NCI-H1436 treated with DMSO at 0.1 percent for 48 hours (cell line): ENCODE measurements at places on chromosomes 12 and 14.
A peak's percentile ranks its signal among the peaks of the same experiment; 100 is the strongest.

DNA sequence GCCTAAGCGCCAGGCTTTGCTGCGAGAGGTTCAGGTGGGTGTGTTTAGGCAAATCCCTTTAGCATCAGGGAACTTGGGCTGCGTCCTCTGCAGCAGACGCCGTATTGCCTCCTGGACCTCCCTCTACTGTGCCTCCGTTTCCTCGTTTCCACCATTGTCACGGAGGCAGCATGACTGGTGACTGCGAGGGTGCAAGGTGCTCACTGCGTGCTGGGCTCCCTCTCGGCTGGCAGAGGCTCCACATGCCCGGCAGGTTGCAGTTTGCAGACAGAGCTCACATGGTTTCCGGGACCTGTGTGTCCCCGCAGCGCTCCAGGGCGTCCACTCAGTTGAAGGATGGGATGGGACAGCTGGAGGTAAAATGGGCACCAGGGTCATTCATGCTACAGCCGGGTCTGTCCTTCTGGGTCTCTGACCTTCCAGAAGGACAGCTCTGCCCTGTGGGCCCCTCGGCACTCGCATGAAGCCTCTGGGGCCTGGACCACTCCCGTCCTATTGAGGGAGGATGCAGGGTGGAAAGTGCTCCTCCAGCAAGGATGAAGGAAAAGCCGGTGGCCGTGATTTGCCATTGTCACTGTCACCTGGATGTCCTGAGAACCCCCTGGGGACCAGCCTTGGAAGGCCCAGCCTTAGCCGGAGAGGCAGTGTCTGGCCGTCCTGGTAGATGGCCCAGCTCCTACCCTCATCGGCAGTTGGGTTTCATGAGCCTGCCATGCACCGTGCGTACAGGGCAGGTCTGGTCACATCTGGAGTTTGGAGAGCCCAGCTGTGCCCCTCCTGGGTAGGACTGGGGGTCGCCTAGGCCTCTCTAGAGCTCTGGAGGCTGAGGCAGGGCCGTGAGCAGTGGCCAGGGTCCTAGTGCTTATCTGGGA lies 146.5 kb downstream of the KIF26A start:
- no peak for DNase-seq

GRCh38 chr14:68389943-68390342 lies 402.9 kb downstream of the ZFP36L1 start:
- DNase-seq = no peak

- DNase-seq = no peak
Observed at GRCh38 chr12:89390802-89391673, 38.7 kb upstream of the DUSP6 start.

DNA sequence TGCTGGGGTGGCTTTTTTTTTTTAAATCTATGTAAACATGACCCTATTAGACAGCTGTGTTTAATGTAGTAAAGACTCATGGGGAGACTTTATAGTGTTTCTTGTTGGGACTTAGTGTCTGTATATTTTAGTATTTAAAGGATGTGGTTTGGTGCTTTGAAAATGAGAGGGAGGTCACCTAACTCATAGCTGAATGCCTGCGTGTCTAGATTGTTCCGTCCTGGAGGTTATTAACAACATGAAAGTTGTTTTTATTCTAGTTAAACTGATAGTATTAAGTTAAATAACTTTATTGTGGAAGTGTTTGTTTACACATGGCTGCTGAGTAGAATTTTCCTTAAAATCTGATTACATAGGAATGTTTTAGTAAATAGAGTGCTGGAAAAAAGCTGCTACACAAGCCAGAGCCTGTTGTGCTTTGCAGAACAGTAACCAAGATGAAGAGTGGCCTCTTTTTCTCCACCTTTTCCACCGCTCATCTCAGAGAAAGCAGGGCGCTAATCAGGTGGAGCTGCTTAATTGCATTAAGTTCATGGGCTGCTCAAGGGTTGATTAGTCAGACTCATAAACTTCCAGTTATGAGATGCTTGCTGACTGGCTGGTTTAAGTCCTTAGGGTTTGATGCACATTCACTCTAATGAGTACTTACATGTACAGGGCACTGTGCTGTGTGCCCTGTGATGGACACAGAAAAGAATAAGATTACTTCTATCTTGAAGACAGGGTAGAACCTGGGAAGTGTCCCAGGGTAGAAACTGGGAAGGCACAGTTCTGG lies 62.7 kb downstream of the FBXO34 start:
- DNase-seq = no peak

- DNase-seq = no peak
Observed at GRCh38 chr12:75819512-75819911, 212.1 kb downstream of the PHLDA1 start.

GRCh38 chr12:131001493-131001892 lies 47.8 kb downstream of the ADGRD1 start:
- no peak for DNase-seq

- no peak for DNase-seq
Observed at GRCh38 chr14:61625165-61625564, 70.1 kb upstream of the HIF1A start.

GRCh38 chr12:22029491-22029890 lies 16.5 kb upstream of the CMAS start:
- DNase-seq = no peak

GRCh38 chr12:49261721-49262120 lies 3.2 kb upstream of the TUBA1C start:
- DNase-seq = no peak

GRCh38 chr12:15629108-15629507 lies 160.1 kb downstream of the EPS8 start:
- DNase-seq = no peak

DNA sequence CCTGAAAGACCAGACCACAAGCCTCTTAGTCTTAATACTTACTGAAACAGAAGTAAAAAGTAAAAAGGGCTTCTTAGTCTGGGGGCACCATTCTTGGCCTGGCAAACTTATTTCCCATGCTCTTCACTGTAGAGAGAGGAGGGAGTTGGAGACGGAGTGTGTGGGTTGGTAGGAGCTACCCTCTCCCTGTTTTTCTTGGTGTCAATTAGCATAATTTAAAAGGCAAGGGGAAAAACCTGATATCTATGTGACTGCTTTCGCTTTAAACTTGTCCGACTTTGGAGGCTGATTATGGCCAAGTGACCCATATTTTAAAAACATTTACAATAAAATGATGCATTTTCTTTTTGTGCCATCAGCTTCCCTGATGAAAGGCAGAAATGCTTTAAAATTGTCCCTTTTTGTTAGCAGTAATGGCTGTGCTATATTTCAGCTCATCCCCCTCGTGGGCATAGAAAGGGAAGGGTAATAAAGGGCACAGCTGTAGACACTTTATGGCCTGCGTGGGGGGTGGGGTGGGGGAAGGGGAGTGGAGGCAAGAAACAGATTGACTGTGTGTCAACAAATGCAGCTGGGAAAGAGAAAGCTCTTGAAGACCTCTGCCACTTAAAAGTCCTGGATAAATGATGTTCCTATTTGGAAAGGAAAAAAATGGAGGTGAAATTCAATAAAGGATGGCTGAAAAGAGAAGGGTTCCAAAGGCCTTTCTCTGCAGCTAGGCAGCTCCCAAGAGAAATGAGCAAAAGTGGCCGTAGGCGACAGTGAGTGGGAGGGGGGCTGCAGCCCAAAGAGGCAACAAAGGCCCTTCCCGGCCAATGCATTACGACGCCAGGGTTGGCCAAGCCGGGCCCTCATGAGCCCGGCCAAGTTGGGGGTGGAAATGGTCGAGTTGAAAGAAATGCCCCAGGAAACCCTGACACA lies 57.5 kb upstream of the TMEM263 start:
- DNase-seq = no peak

- no peak for DNase-seq
Observed at GRCh38 chr12:71626768-71627167, 36.9 kb downstream of the ZFC3H1 start.

GRCh38 chr12:49188916-49189367 lies at the start of gene TUBA1A:
TUBA1A (minus strand) TSS chr12:49189080; CDS start chr12:49188979, 101 bp downstream.
- DNase-seq = peak; percentile 100

DNA sequence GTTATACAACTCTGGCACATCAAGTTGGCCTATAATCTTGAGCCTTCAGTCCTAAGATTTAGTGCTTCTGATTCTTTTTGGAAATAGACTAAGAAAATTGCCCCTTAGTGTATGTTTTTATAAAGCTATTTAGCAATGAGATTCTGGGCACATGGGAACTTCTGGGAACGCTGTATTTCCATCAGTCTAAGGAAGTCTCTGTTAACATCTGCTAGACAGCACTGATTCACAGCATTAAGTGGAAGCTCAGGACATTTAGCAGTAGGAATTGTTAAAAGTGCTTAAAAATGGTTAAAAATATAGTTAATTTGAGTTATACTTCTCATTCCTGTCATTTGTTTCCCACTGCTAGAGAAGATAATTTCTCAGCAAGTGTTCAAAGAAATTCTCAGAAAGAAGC lies 579.1 kb downstream of the SLC16A7 start:
- no peak for DNase-seq

DNA sequence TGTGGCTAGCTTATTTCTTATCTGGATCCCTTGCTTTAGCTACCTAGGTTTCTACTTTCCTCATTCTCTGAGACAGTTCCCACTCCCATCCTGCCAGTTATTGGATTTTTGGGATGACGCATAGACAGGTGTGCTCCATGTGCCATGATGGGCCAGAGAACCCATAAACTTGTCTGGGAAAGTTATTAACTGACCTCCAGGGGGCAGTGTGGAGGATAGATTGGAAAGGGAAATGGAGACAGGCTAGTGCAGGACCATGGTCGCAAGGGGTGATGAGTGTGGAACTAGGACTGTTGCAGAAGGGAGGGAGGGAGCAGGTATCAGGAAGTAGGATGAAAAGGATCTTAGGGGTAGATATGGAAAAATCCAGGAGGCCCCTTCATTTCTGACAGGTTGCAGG lies 80.3 kb downstream of the ESRRB start:
- DNase-seq = no peak

DNA sequence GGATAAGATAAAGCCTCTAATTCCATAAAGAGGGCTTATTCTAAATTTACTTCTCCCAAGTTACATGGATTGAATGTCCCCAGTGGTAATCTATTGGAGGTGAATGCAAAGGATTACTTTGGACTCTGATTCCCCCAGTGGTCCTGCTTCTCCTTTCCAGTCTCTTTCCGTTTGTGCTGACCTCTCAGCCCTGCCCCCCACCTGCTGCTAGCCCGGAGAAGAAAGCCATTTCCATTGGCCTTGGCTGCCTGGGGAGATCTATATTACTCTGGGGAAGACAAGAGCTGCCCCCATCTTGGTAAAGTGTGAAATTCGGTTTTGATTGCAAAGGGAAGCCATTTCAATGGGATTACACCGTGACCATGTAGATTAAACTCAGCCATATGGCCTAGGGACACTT lies 13.3 kb downstream of the ASCL1 start:
- no peak for DNase-seq

GRCh38 chr14:104256025-104256424 lies 117.6 kb downstream of the KIF26A start:
- no peak for DNase-seq

GRCh38 chr12:51669271-51669670 lies 78.2 kb downstream of the SCN8A start:
- DNase-seq = no peak

GRCh38 chr12:77891518-77892147 lies 60.9 kb downstream of the NAV3 start:
- no peak for DNase-seq

GRCh38 chr12:127729381-127729780 lies 537.6 kb upstream of the TMEM132C start:
- no peak for DNase-seq

- DNase-seq = no peak
Observed at GRCh38 chr14:75201087-75201486, 24.7 kb upstream of the TMED10 start.

- no peak for DNase-seq
Observed at GRCh38 chr14:69845787-69846186, 33.4 kb upstream of the SMOC1 start.

DNA sequence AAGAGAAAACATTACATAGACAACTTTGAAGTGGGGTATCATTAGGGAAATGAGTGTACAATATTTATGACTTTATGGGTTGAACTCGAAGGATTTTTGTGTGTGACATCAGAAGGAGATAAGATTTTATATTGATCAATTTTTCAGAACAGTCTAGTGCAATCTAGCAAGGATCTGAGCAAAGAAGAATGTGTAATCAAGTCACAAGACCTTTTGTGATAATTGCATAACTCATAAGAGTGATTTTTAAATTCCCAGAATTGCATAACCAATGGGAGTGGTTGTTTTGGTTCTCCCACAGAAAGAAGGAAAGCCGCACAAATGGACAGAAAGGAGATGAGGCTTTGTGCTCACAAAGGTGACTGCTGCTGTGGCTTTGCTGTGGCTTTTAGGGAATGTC lies 441.8 kb upstream of the FLRT2 start:
- no peak for DNase-seq

DNA sequence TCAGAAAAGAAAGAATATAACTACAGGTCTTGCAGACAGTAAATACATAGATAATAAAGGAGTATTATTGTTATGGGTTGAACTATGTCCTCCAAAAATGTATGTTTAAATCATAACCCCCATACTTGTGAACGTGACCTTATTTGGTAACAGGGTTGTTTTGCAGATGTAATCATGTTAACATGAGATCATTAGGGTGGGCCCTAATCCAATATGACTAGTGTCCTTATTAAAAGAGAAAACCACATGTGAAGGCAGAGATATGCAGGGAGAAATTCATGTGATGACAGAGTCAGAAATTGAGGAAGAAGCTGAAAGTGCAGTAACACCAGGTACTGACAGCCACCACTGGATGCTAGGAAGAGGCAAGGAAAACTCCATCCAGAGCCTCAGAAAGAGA lies 29.0 kb downstream of the MAGOHB start:
- no peak for DNase-seq
